ENCODE measurements at places on chromosomes 16 and 17.

DNA sequence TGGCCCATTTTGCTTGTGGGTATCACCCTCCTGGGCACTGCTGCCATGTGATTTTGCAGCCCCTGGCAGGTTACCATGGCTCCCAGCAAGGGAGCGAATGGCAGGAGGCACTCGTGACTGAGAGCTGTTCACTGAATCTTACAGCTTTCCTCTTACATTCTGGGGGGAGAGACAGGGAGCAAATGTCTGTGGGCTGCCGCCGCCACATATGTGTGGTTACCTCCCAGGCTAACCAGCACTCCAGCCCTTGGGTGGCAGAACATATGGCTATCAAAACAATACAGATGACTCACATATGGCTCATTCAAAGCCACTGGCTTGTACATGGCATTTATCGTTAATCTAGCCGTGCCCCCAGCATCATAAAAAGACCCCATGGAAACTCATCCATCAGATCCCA lies 19.8 kb downstream of the GTF3C1 start:
- DNase-seq, result peak; percentile 94

GRCh38 chr16:75754141-75754540 lies 27.9 kb upstream of the CPHXL start:
- no peak for DNase-seq

GRCh38 chr17:32917081-32917480 lies 10.9 kb upstream of the TMEM98 start:
- no peak for DNase-seq

GRCh38 chr16:87407511-87408112 lies 15.5 kb downstream of the MAP1LC3B start:
- DNase-seq, result peak; percentile 50

DNA sequence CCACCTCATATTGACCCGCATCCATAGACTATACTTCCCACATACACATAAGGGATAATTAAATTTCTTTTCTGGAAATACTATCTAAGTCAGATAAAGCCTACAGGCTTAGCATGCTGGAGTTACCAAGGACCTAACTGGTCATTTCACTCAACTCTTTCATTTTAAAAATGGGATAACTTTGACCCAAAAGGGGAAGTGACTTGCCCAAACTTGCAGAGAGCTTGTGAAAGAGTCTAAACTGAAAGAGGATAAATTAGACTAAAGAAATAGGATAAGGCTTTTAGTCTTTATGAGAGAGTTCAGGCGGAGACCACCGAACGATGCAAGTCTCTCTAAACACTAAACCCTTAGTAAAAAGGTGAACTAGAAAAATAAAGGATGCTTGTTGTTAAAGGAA lies 3.9 kb upstream of the KRT33A start:
- DNase-seq, result no peak

- DNase-seq, result no peak
Measured at GRCh38 chr16:80577485-80578280, 36.9 kb downstream of the DYNLRB2 start.

DNA sequence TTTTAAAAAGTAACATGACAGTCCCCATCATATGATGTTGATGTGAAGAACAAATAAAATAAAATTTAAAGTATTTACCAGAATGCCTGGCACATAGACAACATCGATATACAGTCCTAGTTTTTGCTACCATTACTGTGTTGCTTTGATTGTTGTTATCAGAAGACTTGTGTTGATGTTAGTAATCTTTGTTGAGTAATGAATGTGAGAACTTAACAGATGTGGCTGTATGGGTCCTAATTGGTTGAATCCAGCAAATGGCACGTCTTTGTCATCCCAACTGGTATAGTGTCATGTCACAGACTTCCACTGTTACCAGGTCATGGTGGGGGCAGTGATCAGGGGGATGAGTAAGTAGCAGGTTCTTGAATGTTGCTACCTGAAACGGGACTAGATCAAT lies 1151.4 kb upstream of the CDH8 start:
- DNase-seq, result no peak

- DNase-seq, result no peak
Measured at GRCh38 chr16:46911038-46911437, 26.9 kb downstream of the GPT2 start.

DNA sequence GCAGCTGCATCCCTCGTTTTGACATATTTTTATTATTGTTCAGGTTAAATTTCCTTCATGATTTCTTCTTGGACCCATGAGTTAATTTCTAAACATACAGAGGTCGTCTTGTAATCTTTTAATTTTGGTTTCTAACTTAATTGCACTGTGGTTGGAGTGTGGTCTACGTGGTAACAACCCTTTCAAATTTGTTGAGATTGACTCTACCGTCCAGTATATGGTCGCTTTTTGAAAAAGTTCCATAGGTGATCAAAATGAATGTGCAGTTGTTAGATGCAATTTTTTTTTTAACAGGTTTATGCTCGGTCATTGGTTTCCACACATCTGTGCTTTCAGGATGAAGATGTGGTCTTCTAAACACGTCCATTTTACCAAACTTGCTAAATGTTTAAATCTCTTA lies 11.0 kb upstream of the SLC6A4 start:
- no peak for DNase-seq

DNA sequence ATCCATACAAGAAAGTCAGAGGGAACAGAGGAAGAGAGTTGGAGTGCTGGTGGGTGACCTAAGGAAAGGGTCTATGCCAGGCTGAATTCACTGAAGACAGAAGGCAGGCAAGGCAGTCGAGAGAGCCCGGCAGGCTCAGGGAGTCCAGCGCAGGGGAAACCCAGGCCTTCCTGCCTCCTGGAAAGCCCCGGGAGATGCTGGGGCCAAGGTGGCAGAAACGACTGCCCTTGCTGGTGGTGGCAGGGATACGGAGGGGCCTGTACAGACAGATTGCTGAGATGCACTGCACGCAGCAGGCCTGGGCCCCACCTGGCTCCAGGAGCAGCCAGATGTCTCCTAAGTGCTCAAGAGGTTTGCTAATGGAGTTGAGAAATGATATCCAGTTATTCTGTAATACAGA lies 59.8 kb downstream of the GTF3C1 start:
- no peak for DNase-seq

DNA sequence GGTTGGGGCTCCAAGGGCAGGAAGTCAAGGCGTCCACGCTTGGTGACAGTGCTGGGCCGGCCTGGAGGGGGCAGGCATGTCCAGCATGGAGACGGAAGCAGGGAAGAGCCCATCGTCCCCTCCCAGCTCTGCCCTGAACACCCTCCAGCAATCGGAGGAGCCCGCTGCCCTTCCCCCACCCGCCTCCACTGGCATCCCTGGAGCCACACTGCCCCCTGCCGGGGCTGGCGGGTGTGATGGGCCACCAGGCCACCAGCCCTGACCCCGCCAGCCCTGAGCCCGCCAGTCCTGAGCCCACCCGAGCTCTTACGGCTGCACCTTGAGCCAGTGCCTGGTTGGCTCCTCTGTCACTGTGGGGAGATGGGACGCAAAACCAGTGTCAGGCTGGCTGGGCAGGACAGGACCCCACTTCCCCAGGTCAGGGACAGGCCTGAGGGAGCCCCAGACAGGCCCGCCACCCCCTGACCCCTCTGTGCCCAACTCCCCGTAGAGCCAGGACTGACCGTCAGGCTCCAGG lies 4.1 kb upstream of the CDH15 start:
- DNase-seq, result peak; percentile 75

DNA sequence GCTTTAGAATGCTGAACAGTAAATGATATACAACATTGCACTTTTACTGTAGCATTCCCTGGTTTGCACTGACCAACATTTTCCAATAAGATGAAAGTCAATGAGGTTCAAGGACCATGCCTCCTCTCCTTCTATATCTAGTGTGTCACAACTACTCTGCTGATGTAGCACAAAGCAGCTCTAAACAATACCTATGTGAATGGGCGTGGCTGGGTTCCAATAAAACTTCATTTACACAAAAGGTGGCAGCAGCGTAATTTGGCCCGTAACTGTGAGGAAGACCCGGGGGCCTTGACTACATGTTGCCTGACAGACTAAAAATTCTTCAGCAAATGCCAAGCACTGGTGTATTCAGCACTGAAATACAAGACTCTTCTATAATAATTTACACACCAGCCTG lies 6.5 kb downstream of the SRP68 start:
- DNase-seq, result no peak

DNA sequence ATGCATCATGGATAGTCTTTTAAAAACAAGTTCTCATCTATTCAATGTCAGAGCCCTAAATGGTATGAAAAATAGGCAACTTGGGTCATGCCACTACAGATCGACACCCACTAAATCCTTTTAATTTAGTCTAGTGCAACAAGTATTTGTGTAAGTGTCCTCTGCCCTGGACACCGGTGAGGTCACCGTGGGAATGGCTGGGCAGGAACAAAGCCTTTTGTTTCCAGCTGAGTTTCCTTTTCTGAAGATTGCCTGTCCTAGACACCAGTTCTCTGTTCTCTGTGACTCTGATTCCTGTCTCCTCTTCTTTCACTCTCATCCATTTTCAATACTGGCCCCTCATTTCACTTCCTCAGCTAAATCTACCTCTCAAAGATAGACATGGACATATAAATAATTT lies 446.5 kb downstream of the MAF start:
- DNase-seq, result no peak

DNA sequence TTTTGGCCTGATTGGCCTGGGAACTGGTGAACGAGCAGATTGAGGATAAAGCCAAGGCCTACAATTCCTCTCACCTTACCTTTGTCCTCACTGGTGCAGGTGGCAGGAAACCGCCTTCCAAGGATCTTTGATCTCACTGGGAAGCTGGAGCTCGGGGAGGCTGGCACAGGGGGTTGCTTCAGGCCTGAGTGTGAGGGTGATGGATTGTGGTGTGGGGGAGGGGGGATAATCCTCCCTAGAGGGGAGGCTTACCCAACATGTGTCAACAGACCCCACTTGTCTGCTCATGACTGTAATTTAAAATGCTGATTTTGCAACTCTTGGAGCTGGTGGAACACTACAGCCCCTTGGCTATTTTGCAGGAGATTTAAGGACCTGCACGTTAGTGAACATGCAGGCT lies 4.5 kb upstream of the RMI2 start:
- DNase-seq, result no peak

- DNase-seq, result no peak
Measured at GRCh38 chr17:17824783-17825614, 11.8 kb downstream of the SREBF1 start.

GRCh38 chr17:55303701-55304145 lies 39.0 kb downstream of the HLF start:
- DNase-seq, result peak; percentile 18

DNA sequence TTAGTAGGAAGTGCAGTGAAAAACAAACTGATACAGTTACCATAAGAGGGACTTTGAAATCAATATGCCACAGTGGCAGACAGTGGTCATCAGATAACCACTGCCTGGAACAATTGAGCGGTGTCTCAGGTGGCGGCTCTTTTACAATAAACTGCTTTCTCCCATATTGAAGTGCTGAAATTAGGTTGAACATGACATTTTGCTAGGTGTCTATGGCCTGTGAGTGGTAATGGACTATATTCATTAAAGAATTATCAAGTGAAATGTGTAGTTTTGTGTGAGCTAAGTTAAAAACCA lies 214.7 kb downstream of the RPTOR start:
- DNase-seq, result no peak

GRCh38 chr16:30758988-30759491 lies 2.8 kb downstream of the CFAP119 start:
- no peak for DNase-seq

- no peak for DNase-seq
Measured at GRCh38 chr16:31351246-31351941, 3.6 kb upstream of the ITGAX start.
